Bone marrow (tissue), 2 donors: ENCODE measurements at places on chromosomes 16 and 17.

DNA sequence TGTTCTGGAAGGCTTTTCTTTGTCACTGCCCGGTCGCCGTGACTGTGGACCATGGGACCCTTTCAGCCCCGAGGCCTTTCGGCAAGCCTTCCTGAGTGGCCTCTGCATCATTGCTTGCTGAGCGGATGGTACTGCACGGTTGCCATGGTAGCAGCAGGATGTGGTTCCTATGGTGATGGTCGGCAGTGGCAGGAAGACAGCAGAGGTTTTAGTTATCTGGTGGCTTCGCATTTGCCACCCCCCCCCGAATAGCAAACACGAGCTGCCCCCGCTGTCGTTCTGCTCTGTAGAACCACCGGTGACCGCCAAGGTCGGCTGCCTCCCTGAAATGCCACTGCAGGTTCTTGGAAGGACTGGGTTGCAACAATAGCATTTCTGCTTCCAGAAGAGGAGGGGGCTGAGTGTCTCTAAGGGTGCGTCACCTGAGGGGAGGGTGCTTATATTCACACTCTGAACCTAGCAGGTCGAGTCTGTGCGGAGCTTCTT, 76.6 kb downstream of the CMIP start:
- DNase-seq = no peak

DNA sequence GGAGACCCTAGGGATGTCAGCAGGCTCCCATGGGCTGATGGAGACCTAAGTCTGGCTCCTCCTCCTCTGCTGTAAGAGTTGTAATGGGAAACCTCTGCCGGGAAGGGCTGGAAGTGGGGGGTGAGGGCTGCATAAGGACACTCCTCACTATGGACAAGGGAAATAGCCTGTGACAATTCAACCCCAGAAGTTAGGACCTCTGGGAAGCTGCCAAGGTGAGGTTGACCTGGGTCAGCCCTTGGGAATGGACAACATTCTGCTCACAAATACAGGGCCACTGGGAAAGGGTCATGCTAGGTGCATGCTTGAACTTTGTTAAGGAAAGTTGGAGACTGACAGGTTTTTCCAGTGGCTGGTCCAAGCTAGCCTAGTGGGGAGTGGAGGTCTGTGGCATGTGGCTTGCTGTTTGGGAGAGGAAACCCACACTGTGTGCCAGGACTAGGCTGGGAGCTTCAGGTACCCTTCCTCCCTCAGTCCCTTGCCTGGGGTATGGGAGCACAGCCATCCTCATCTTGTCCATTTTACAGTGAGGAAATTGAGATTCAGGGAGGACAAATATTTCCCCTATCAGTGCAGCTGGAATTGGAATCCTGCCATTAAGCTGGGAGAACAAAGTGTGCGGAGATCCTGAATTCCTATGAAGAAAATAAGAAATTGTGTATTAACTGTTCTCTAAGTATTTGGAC, 190.4 kb downstream of the SALL1 start:
- DNase-seq = no peak

GRCh38 chr16:30728899-30729672, 19.1 kb upstream of the PHKG2 start:
- no peak for DNase-seq

DNA sequence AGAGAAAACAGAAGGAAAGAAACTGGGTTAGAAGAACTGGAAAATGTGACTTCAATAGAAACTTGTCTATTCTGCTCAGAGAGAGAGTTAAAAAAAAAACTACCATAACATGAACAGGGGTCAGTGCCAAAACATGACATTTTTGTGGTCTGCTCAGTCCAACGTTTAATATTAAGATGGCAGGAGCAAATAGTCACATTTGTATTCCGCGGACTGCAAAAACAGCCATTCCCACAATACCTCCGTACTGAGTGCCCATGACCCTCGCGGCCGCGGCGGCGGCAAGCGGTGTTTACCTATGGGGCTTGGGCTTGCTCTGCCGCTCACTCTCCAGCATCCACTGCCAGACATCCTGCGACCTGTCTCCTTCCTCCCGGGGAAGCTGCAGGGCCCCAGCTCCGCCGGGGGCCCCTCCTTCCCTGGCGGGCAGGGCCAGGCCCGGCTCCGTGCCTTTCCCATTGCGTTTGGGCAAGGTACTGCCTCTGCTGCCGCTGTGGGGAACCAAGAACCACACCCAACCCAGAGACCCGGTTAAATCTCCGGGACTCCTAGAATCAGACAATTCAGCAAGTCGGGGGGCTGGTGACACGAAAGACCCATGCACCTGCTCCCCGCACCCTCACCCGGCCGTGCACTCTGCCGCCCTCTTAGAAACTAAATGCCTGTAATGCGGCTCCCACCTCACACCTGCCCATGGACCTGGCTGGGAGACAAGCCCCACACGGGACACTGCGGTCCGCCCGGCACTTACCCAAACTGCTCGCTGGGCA, 24.7 kb downstream of the AXIN2 start:
- no peak for DNase-seq

GRCh38 chr17:74872313-74873036, at the start of gene FDXR:
Gene FDXR (minus strand): TSS chr17:74872994. CDS start chr17:74872944, 50 bp downstream.
- no peak for DNase-seq

DNA sequence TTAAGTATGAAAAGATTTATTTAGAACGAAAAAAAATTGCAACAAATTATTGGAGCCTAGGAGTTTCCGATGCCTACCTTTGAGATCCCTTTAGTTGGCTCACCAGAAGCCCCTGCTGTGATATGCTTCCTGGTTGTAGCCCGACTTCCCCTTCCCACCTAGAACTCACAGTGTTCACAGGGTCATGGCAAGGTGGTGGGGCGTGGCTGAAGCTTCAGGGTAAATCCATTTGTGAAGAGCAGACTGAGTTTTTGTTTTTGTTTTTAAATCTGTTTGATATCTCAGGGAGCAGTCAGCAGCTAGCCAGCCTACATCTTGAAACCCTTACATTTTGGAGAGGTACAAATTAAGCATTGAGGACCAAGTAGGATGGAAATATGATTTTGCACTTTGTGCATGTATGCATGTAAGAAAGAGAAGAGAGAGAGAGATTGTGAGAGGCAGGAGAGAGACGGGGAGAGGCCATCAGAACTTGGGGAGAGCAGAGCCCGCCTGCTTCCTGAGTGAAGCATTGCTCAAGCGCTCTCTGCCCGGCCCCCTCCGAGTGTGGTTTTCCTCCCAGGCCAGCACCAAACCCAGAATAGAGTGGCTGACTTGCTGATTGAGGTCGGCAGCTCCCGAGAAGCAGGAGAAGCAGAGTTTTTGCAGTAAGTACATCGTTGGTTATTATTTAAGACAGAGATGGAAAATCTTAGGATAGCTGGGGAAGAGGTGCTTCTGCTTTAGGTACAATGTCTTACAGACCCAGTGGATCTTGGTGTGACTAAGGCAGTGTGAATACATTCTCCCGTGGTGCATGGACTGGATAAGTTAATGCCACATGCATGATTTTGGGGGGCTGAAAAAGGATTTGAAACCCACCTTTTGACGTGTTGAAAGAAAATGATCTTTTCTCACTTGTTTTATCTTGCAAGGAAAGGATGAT, 64.2 kb downstream of the SPECC1 start:
- peak; percentile 17 for DNase-seq

DNA sequence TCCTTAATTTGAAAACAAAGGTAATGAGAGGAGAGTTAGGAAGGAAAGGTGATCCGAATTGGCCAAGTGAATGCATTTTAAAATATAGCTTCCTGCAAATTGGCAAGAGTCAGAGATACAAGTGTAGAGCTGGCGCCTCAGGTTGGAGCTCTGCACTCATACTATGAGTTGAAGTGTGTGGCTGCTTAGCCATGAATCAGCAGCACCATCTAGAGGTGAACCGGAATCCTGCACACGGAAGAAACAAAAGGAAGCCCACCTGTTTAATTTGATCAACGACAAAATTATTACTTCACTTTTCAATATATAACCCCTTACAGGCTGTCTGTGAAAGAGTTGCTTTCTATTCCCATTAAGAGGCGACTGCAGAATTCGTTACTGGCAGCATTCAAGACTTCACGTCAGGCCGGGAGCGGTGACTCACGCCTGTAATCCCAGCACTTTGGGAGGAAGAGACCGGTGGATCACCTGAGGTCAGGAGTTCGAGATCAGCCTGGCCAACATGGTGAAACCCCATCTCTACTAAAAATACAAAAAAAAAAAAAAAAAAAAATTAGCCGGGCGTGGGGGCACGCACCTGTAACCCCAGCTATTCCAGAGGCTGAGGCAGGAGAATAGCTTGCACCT, 1253.7 kb upstream of the CDH8 start:
- no peak for DNase-seq

DNA sequence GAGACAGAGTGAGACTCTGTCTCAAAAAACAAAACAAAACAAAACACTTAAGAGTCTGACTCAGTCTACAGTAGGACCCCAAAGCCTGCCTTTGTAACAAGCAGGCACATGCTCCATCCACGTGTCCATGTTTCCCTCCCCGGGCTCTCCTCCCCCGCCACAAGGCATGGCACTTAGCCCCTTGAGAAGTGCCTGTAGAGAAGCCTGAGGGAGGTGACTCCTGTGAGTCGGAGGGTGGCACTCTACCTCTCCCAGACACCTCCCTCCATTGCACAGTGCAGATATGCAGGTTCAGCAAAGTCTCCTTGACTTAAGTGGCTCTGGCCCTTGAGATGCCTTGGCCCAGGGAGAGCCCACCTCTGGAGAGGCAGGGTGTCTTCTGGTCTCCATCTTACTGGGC, 6.8 kb downstream of the FHOD1 start:
- DNase-seq = no peak

DNA sequence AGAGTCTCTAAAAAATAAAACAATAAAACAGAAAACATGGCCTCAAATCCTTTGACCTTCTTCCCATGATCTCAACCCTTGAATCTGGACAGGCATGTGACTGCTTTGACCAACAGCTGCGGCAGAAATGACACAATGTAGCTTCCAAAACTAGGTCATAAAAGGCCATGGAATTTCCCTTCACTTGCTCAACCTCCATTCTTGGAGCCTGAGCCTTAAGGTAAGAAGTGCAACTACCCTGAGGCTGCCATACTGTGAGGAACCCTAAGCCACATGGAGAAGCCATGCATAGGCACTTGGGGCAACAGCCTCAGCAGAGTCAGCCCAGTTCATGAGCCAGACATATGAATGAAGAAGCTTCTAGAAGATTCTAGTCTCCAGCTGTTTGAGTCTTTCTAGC, 75.7 kb upstream of the BRD7 start:
- DNase-seq = no peak

DNA sequence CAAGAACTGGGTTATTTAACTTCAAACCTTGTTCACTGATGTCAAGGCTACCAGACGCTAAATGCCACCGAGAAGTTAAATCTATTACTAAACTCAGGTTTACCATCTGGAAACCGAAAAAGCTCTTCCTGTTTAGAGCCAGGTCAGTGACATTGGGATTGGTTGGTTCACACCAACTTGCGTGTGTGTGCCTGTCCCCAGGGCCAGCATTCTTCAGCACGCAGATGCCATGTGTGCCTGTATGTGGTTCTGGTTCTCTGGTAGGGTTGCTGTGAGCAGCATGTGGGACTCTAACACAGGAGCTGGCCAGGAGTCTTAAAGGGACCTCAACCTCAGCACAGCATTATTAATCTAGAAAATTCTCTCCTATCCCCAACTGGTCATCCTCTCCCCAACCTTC, 18.1 kb upstream of the TBX2 start:
- no peak for DNase-seq

GRCh38 chr17:1059131-1059795, 62.3 kb downstream of the TIMM22 start:
- DNase-seq = no peak

GRCh38 chr16:87762620-87763019, 3.2 kb downstream of the KLHDC4 start:
- no peak for DNase-seq

GRCh38 chr16:53855511-53855910, 151.6 kb downstream of the FTO start:
- DNase-seq = no peak

DNA sequence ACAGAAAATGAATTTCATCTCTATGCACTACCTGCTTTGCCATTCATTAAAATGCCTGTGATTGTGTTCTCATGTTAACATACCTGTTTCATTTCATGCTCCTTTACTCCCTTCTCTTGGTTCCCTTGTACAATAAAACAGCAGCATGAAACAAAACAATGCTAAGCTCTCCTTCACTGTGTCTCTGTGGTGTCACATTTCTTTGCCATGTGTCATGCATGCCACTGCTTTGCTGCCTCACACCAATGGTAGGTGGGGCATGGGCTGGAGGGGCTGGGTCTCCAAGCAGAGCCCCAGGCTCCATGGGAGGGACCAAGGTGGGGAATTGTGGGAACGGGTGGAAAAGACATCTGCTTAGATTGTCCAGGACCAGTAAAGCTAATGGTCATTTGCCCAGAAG, 83.6 kb downstream of the RGS9 start:
- no peak for DNase-seq

DNA sequence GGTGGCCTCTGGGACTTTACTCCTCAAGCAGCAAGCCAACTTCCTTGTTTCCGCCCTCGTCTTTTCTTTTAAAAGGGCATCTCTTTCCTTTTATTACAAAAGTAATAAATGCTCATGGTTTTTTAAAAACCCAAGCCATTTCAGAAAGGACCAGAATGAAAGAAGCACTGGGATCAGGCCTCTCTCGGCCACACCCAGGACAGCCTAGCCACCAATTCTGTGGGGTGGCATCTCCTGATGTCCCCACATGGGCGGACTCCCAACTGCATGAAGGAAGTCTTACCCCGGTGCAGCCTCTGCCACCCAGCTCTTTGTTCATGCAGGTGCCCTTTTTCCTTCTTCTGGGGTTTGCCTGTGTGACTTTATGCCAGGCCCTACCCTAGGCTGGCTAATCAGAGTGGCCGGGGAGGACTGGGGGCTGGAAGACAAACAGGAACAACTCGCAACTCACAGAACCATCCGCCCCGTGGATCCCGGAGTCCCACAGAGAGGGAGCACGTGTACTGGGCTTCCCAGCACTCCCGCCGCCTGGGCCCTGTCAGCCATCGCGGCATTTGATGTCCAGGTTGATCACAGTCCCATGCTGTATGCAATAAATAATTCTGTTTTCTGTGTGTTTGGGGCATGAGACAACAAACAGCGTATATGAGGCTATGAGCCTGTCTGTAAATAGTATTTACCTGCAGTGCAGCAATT, 2.6 kb upstream of the RASD1 start:
- no peak for DNase-seq

- no peak for DNase-seq
Measured at GRCh38 chr17:9672691-9673090, 27.4 kb downstream of the USP43 start.

DNA sequence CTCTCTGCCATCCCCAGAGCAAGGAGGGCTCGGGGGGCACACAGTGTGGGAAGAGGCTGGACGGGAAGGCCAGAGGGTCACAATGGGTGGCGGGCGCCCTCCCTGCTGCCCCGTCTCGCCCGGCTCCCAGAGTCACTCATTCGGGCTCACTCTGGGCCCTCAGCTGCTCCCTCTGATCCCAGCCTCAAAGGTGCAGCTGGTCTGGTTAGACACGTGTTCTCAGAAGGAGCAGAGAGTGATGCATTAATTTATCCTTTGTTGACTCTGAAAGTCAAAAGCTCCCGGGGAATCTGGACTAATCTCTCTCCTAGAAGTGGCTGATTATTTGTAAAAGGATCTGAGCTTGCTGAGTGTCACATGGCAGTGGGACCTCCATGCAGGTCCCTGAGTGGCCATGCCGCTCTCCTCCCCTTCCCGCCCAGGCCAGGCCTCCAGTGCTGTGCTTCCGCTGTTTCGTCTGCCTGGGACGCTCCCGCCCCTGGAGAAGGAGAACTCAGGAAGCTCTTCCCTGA, 87.5 kb downstream of the SEC14L1 start:
- DNase-seq = no peak
